ENCODE measurements at places on chromosomes 11 and 22. TPM values are rescaled to one million over a fixed set of nuclear protein-coding genes. Genes with fewer than 3 reads are reported as not detected.

The GSTT2B gene
- 0.97 TPM for total RNA-seq

The RBMXL2 gene
- total RNA-seq: not detected

The UPK3A gene
- total RNA-seq: not detected

The DRD2 gene
- total RNA-seq: not detected

The FGF19 gene
- total RNA-seq: not detected

The FAM227A gene
- total RNA-seq: 0.90 TPM

The INTS4 gene
- 23.1 TPM for total RNA-seq

The CEP126 gene
- 1.6 TPM for total RNA-seq

The GNAZ gene
- 0.32 TPM for total RNA-seq

The WNT7B gene
- not detected for total RNA-seq

The PRRG4 gene
- 0.32 TPM for total RNA-seq

The SERPINH1 gene
- total RNA-seq: 1,983 TPM

The BIRC3 gene
- total RNA-seq: under 0.01 TPM

The MPPED1 gene
- 0.18 TPM for total RNA-seq

The DRD4 gene
- not detected for total RNA-seq

The C1QTNF4 gene
- total RNA-seq: 0.90 TPM

The VSIG10L2 gene
- total RNA-seq: not detected
